ENCODE measurements at places on chromosomes 4 and X.

GRCh38 chr4:140996766-140997165, 136.5 kb downstream of the RNF150 start:
- DNase-seq, result no peak

GRCh38 chr4:158277558-158277957, 67.3 kb downstream of the TMEM144 start:
- no peak for DNase-seq

GRCh38 chr4:19224820-19225219, 1026.9 kb upstream of the SLIT2 start:
- DNase-seq, result no peak

DNA sequence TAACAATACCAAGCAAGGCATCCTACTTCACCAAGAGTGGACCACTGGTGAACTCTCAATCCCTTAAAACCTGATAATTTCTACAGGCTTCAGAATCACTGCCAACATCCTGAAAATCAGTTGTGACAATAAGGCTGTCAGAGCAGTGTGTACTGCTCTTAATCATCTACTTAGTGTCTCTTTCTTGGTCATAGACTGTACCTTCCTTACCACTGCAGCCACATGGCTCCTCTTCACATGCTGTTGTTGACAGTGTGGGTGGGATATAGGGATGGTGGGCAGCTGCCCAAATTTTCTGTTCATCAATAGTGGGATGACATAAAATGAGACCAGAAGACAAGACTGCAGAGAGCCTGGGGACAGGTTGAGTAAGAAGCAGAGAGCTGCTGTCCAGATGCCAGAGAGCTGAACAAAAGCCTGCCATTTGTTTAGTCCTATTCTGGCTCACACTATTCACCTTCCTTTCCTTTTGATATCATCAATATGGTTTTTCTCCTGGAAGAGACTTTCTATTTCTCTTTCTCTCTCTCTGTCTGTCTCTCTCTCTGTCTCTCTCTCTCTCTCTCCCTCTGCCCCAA, 178.9 kb downstream of the MGST2 start:
- no peak for DNase-seq

DNA sequence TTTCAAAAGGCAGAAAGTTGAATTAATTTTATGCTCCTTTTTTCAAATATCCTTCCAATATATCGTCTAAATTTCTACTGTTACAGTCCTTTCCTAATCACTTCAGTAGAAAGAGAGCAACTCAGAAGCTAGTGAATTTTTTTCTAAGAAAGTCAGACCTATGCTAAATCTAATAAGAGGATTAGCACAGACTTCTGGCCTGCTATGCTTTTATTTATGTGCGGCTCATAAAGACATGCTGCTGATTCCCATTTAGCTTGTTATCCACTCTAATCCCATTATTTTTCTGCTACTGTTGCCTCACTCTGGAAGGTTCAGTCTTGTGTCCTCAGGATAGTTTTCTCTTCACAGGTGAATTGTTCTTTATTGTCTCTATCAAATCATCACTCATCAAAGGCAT, 473.5 kb upstream of the FAM241A start:
- DNase-seq, result no peak

DNA sequence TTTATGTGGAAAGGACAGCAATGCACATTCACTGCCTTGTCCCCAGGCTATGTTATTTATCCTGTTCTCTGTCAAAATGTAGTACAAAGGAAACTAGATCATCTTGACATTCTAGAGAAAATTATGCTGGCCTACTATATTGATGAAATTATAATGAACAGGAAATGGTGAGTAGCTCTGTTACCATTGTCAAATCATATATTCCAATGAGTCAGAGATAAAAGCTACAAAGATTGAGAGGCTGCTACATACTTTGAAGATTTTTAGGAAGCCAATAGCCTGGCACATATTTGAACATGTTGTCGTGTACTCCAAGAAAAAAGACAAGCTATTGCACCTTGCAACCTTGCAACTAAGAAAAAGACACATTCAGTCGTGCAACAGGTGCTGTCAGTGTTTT, 52.7 kb upstream of the TET2 start:
- DNase-seq, result no peak

GRCh38 chrX:145190801-145191389, 56.4 kb upstream of the SPANXN1 start:
- no peak for DNase-seq

DNA sequence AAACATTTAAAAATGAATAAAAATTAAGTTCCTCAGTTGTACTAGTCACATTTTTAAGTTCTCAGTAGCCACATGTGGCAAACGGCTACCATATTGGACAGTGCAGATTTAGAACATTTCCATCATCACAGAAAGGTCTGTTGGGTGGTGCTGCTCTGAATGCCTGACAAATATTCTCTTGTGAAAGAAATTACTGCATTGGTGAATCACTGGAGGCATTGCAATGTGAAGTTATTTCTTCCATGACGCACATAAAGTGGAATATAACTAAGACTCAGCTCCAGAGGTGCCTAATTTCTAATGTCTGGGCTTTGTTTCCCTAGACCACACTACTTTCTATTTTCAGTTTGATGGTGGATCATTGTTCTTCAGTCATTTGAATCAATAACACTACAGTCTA, 44.9 kb downstream of the CLNK start:
- DNase-seq, result no peak

- DNase-seq, result no peak
These were observed 69.1 kb upstream of the HPGD start for GRCh38 chr4:174591243-174592021.

DNA sequence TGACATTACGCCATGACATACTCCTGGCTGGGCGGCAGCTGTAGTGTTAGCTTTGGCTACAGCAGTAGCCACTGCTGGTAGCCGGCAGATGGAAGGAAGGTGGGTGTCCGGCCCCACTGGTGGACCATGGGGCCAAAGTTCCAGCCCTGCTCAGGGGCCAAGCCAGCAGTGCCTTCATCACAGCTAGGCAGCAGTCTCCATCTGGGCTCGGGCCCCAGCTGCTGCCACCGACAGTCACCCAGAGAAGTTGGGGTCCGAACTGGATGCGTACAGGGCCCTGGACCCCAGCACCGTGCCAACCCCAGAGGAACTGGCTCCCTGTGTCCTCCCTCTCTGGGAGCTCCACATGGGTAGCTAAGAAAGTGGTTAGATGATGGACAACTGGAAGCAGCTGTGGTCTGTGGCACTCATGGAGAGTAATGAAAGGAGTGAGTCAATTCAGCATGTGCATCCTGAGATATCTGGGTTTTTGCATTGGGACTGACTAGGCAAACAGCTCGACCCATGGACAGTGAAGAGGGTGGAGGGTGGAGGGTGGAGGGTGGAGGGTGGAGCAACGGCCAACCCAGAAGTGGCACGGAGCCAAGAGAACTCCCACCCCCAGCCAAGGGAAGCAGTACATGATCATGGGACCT, 366.6 kb upstream of the GRIA3 start:
- DNase-seq, result no peak

- DNase-seq, result no peak
These were observed 129.4 kb downstream of the CLCN4 start for GRCh38 chrX:10286195-10286594.

- no peak for DNase-seq
These were observed 1450.7 kb upstream of the TENM3 start for GRCh38 chr4:180792541-180792940.

DNA sequence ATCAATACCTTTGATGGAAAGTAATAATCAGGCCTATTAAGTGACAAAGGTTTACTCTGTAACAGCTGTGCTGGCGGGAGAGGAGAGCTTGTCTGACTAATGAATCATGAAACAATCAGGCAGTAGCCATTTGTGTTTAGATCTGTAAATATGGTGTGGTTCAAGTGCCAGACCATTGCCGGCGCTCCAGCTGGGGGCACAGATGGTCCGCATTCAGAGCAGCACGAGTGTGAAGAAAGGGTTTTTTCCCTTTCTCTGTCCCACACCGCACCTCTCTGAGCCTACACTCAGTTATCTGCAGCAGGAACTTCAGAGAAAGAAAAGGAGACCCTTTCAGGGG, 111.3 kb upstream of the PAQR3 start:
- DNase-seq, result no peak

- no peak for DNase-seq
These were observed 35.4 kb upstream of the PPA2 start for GRCh38 chr4:105509291-105509690.

- DNase-seq, result no peak
These were observed 27.9 kb upstream of the USP38 start for GRCh38 chr4:143156853-143157252.

GRCh38 chrX:45811326-45811725, 610.6 kb upstream of the DIPK2B start:
- no peak for DNase-seq

- DNase-seq, result no peak
These were observed 60.4 kb upstream of the IRF2 start for GRCh38 chr4:184534511-184535391.

DNA sequence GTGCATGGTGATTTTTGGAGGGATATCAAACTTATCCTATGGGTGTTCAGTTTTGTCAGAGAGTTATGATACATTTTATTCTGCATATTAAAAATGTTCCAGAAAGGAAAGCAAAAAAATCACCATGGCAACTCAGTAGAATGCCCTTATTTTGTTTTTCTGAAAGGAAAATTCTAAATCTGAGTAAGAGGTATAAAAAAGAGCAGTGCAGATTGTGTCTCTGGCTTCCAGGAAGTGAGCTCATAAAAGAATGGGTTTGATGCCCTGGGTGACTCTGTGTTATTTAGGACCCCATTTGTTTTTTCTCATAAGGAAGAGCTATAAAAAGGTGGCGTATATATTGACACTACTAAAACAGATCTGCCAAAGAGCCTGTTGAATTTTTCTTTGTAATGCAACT, 128.8 kb downstream of the UCHL1 start:
- no peak for DNase-seq

- no peak for DNase-seq
These were observed 2.1 kb downstream of the SLC6A8 start for GRCh38 chrX:153689654-153690465.

DNA sequence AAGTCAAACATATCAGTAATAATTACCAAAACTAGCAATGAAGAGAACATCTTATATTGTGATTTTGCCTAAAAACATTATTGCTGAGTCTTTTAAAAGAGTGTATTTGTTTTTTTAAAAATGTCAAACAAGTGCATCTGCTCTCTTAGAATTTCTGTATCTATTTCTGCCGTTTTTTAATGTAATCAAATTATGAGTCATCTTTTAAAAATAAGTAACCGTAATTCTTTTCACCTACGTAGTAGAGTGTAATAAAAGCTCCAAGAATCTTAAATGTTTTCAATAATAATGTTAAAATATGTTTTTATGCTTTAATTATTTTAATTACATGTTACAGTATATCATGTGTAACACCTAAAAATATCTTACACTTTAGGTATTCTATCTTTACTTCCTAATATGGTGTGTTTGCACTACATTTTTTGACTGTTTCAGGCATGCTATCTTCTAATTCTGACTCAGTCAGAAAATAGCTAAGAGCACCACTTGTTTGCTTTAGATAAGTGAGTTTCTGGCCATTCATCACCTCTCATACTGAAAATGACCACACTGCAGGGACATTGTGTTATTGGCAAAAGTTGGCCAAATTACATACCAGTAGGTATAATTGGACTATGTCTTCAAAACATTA, 368.5 kb downstream of the PCDH7 start:
- DNase-seq, result no peak

GRCh38 chr4:37440501-37440900, 196.0 kb downstream of the NWD2 start:
- DNase-seq, result no peak
